NCI-H1417 treated with DMSO at 0.1 percent for 48 hours (cell line): ENCODE measurements at places on chromosomes 16 and 17.

GRCh38 chr16:75624921-75625334 lies 1.8 kb upstream of the ADAT1 start:
- DNase-seq: no peak

GRCh38 chr17:74042744-74043486 lies 160.6 kb upstream of the RPL38 start:
- no peak for DNase-seq

GRCh38 chr16:56310690-56311089 lies 114.7 kb downstream of the AMFR start:
- DNase-seq: no peak

DNA sequence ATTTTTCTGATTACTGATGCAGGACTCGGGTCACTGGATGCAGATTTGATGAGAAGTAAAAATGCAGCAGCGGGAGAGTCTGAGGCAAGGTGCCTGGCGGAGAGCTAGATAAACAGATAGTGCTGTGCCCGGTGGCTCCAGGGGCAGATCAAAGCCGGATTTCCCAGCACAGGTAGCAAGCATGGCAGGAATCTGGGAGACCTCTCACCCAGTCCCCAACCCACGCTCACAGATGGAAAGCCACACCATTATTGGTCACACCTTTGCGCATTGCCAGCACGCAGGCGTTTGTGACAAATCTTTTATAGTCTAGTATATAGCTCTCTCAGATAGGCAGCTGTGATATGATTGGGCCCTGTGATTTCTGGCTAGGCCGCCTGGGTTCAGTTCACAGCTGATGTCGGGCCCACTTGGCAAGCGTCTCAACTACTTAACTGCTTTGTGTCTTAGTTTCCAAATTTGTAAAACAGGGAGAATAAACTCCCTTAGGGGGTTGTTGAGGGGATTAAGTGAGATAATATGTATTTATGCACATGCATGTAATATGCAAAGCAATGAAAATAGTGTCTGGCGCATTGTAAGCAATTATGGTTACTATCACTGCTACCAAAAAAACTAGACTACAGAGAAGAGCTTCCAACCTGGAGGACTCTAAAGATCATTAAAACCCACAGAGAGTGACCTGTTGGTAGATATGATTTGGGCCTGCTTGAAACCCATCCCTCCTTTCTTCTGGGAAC lies 42.0 kb upstream of the NFAT5 start:
- DNase-seq: no peak

GRCh38 chr17:67440277-67441051 lies 63.4 kb downstream of the PITPNC1 start:
- DNase-seq: no peak

DNA sequence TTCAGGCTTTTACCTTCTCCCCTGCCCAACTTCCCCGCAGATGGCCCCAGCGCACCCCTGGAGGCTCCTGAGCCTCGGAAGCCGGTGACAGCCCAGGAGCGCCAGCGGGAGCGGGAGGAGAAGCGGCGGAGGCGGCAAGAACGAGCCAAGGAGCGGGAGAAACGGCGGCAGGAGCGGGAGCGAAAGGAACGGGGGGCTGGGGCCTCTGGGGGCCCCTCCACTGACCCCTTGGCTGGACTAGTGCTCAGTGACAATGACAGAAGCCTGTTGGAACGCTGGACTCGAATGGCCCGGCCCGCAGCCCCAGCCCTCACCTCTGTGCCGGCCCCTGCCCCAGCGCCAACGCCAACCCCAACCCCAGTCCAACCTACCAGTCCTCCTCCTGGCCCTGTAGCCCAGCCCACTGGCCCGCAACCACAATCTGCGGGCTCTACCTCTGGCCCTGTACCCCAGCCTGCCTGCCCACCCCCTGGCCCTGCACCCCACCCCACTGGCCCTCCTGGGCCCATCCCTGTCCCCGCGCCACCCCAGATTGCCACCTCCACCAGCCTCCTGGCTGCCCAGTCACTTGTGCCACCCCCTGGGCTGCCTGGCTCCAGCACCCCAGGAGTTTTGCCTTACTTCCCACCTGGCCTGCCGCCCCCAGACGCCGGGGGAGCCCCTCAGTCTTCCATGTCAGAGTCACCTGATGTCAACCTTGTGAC lies 3.6 kb downstream of the MAPK7 start:
- DNase-seq: no peak

GRCh38 chr17:7922269-7922844 lies 6.3 kb upstream of the RNF227 start:
- no peak for DNase-seq

DNA sequence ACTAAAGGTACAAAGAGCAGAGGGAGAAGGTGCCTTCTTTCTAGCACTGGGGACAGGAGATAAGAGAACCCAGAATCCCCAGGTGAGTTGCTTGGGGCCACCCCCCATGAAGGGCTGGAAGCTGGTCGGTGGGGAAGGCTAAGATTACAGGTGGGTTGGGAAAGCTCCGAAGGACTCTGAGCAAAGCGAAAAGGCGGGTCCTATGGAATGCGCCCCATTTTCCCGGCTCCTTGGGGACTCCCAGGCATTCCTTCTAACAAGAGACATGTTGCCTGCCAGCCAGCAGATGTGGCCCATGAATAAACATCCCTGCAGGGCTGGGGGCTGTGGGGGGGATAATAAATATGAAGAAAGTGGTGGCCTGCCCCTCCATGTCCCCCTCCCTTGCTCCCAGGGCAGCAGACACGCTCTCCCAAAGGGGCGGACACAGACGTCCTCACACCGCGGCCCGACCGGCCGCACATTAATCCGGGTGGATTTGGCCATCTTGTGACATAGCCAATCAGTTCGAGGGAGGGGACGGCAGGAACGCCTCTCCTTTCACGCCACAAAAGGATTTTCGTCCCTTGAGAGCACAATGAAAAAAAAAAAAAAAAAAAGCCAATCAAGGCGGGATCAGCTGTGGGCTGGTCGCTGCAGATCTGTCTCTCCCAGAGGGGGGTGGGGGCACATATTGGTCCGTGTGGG lies 98.5 kb downstream of the SOX9 start:
- DNase-seq: no peak

- DNase-seq: no peak
Observed at GRCh38 chr17:16371742-16372141, 9.1 kb upstream of the UBB start.

GRCh38 chr16:86452451-86452850 lies 57.9 kb upstream of the FOXF1 start:
- DNase-seq: no peak

GRCh38 chr16:13873835-13874438 lies 46.0 kb upstream of the ERCC4 start:
- DNase-seq: no peak

DNA sequence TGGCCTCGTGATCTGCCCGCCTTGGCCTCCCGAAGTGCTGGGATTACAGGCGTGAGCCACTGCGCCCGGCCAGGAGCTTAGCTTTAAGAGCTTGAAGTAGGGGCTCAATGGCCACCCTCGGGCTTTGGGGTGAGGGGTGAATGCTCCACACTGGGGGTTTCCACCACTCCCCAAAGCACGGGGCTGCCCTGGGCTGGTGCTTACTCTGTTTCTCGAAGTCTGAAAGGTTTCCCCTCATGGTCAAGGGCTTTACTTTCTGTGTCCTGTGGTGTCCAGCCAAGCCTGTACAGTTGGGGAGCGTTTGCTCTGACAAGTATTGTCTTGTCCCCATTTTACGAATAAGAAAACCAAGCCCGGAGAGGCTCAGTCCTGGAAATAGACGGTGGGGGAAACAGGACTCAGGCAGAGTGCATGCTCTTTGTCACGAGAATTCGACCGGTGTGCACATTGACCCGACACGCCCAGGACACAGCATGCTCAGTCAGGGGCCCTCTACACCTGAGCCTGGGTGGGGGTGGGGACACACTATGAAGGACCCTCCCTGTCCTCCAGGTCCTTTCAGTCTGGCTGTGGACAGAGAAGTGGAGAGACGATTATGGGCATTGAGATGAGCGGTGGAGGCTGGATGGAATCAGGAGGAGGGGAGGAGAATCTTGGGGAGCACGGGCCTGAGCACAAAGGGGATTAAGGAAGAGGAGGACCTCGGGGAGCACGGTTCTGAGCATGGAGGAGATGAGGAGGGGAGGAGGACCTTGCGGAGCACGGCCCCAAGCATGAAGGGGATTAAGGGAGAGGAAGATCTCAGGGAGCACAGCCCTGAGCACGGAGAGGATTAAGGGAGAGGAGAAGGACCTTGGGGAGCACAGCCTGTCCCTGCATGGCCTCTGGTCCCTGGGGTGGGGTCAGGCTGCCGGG lies 7.5 kb downstream of the CD7 start:
- no peak for DNase-seq

DNA sequence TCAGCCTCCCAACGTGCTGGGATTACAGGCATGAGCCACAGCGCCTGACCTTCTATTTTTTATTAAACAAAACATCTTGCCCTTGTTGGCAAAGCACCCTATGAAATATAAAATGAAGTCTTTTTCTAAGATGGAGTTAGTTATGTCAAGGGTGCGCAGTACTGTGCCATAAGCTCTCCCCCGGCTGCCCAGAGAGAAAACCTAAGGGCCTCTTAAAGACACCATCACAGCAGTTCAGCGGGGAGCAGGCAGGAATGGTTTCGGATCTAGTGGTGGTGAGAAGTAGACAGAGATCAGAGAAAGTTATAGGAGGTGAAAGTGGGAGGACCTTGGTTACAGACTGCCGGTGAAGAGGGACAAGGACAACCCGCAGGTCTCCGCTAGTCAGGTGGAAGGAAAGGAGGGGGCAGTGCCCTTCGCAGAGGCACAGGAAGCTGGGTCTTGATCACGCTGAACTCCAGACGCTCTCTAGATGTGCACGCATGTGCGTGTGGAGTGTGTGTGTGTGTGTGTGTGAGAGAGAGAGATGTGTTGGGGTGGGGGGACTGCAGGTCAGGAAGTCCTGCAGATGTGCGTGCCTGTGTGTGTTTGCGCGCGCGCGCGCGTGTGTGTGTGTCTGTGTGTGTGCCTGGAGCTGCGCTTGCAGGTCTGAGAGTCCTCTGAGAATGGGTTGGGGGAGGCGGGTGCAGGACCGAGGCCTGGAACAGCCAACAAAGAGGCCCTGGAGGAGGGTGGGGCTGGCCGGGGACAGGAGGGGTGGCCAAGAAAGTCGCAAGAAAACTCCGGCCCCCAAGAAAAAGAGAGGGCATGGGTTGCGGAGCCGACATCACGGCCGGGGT lies 748 bp upstream of the CMTM3 start:
- DNase-seq: peak; percentile 12

- no peak for DNase-seq
Observed at GRCh38 chr16:68298907-68299561, 11.7 kb downstream of the SLC7A6OS start.

DNA sequence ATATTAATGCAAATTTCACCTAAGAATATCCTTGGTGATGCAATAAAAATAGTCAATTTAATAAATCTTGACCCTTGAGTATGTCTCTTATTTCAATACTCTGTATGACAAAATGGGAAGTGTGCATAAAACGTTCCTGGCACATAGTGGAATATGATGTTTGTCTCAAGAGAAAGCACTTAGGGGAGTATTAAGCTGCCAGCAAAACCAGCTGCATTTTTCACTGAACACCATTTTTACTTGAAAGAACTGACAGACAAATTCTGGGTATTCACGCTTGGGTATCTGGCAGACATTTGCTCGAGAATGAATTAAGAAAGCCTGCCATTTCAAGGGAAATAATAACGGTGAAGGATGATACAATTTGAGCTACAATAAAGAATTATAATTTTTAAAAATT lies 364.8 kb downstream of the SOX9 start:
- no peak for DNase-seq

DNA sequence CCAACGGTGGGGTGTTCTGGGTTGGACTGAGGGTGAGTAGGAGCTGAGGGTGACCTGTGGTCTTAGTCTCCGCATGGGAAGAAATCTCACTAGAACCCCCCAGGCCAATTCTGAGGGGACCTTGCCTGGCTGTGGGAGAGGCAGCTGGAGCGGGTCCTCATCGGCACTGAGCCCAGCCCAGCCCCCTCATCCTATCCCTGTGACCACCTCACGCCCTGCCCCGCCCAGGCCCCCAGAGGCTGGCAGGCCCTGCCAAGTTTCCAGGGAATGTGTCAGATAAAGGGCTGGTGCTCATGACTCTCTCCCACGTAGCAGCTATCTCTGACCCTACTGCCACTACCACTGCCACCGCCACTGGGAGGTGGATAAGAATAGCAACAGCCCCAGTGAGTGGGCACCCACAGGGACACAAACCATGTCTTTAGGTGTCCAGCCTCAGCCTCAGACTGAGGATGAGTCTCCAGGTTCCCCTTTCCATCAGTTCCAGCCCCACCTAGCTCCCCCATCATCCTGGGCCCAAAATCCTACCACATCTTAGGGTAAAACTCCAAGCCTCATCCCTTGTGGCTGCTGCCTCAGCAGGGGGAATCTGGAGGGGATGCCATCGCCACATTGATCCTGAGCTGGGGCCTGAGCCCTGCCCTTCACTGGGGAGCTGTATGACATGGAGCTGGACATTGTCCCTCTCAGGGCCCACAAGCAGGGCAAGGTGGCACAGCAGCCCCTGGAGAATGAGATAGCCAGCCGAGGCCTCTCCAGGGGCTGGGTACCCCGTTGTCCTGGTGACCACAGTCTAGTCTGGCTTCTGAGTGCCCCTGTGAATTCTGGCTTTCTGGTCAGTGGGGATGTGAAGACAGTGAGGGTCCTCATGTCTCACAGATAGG lies 14.9 kb downstream of the CDH16 start:
- no peak for DNase-seq

DNA sequence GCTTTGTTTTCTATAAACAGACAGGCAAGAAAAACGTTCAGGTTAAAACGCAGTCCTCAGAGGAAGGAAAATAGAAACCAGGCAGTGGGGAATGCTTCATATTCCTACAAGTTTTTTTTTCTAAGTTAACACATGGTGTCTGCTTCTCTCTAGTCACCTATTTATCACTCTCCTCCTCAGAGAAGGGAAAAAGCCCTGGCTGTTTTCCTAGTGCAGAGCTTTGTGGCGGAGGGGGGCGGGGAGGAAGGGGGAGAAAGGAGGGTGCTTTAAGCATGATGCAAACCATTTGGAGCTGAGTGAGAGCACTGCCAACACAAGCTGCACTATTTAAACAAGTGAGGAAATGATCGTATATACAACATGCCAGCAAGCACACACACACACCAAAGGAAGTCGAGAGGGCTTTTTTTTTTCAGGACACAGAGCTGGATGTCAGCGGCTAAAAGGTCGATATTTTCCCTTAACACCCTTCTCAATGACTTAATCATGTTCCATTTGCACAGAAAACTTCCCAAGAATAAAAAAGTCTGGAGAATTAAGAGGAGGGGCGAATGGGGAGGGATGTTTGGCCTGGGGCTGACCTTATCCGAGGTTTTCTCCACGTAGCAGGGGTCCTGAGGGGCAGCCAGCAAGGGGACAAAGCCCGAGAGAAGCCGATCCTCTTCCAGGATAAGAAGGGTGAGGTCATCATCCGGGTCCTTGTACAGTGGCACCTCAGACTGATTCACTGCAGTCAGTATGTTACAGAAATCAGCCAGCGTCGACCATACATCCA lies 117.4 kb downstream of the HIC1 start:
- no peak for DNase-seq
